ENCODE measurements at places on chromosomes 2 and 18.

- DNase-seq: no peak
Measured at GRCh38 chr18:48197819-48198218, 211.4 kb downstream of the ZBTB7C start.

DNA sequence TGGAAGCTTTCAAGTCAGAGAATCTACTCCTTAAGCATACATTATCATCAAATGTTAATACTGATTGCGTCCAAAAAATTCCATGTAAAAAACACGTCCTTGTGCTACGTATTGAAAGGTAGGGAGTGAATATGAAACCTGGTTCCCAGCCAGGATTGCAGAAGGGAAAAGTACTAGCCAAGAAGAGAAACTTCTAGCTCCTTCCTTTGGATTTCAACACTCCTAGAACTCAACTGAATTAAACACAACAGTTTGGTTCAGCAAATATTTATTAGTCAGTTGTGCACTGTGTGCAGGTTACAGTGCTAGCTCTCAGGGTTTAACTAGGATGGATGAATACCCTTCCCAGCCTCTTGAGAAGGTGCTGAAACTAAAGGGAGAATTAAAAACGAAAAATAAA lies 33.9 kb upstream of the FHL2 start:
- no peak for DNase-seq

DNA sequence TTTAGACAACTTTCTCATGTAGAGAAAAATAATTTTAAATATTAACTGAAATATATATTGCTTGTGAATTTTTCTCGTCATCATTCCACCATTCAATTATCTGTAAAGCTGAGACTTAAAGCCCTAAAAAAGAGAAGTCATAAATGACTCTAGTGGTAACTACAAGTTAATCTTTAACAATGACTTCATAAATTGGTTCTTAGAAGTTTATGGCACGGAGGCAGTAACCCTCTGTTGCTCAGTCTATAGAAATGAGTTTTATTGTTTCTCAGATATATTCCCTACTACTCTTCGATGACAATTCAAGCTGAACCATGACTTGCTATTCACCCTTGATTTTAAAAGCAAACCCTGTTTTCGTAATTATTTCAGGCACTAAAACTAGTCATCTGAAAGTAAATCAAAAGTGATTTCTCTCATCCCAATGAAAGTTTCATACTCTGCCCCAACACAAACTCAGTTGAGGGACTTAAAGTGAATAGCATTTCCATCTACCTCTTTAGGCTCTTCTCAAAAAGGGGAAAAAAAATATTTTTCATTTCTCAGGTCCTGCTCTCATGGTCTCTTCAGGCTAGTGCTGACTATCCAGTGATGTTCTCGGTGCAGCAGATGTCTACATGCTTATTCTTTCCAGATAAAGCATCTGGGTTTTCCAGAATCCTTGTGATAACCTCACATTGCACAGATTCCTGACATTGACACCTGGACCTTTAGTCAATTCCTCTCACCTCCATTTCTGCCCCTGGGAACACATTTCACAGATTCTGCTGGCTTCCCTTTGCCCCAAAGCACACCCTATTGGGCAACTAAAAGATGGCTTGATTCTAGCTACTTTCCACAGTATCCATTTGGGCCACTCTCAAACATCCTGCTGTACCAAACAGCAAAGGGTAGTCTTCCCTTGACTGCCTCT lies 207.8 kb upstream of the LRATD1 start:
- no peak for DNase-seq

- no peak for DNase-seq
Measured at GRCh38 chr2:69499966-69500365, 62.7 kb upstream of the NFU1 start.

DNA sequence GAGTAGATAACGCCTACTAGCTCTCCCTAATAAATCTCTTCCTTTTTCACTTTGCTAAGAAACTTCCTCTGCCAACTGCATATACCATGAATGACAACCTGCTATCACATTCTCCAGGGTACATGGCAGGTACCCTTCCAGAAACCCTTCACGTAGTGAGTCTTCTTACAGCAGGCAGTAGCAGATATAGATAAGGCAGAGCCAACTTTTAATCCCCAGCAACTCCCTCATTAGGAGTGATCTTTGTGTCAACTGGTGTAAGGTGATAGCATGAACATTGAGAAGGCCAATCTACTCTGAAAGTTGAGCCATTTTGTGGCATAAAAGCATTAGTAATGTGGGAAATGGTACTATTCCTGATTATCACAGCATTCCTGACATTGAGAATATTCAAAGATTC lies 5.7 kb upstream of the STK17B start:
- DNase-seq: no peak

GRCh38 chr2:224031358-224031970 lies 7.6 kb downstream of the SERPINE2 start:
- no peak for DNase-seq

GRCh38 chr2:17614174-17614930 lies 73.9 kb downstream of the VSNL1 start:
- DNase-seq: no peak

DNA sequence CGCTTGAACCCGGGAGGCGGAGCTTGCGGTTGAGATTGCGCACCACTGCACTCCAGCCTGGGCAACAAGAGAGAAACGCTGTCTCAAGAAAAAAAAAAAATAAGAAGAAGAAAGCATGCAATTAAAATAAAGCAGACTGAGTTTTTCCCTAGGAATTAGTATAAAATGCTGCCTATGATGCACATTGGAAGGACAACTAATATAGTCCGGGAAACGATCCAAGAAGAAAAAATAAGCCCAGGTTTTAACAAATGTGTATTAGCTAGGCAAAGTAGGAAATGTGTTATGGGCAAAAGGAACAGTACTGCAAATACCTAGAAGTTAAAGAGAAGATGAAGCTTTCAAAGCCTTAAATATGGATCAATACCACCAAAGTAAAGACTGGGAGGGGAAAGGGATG lies 64.0 kb downstream of the SPIRE1 start:
- DNase-seq: no peak

- no peak for DNase-seq
Measured at GRCh38 chr2:674321-674985, 2.8 kb downstream of the TMEM18 start.

DNA sequence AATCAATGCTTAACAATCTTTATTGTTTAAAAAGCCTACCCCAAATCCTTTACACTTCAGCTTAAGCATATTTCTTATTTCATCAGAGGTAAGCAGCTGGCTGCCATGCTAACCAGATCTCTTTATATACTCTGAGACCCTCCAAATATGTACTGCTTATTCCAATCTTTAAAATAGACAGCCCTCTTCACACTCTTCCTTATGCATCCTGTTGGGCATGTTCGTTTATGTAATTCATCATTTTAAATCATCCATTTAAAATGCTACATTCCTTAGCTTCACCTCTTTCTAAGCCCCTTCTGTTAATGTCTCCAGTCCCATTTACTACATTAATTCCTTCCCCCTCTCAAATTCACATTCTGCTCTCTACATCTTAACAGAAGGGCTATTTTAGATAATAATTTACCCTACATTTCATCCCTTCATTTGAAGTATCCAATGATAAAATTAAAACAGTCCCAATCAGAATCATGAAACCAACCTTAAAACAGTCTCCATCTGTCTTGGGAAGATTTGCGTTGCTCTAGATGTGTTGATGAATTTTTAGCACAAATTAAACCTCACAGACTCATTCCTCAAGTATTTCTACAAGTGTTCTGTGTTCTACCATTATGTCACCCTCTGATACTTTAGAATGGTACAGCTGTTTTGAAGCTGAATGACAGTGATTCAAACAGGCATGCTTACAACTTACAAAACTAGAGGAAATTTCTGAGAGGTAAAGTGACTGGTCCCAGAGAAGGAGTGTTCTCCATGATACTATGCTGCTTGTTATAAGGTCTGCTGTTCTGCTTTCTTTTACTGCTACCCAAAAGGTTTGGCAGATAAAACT lies 59.1 kb downstream of the ZNF385B start:
- no peak for DNase-seq

DNA sequence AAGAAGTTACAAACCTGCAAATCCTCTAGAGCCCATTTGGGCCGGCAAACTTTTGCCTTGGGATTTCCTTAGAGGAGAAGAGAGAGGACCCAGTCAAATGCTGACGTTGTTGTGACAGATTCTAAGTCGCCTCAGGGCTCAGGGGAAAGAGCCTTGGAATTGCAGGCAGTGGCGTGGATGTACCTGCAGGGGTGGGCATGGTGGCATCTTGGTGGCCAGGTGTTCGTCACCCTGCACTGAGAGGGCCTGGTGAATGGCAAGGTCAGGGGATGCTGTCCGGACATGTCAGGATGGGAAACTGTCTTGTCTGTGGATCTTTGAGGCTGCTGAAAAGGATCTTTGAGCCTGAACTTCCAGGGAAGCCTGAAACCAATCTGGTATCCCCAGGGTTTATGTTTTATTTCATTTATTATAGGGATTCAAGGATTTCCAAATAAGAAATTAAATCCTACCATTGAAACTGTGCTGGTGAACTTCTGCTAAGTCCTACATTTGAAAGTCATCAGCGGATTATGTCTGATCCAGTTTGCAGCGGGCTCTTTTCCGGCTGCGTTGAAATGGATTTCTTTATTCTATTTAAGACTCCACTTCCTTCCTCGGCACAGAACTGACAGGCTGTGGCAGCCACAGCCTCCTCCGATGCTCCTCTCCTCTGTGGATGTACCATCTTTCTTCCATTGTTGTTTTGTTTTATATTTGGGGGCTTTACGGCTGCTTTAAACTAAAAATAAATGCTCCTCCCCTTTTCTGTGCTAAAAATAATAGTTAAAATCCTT lies 207.6 kb downstream of the AGAP1 start:
- no peak for DNase-seq

- no peak for DNase-seq
Measured at GRCh38 chr2:121297217-121297830, 12.3 kb upstream of the TFCP2L1 start.

GRCh38 chr2:62706721-62707521 lies 1.4 kb downstream of the EHBP1 start:
- no peak for DNase-seq

DNA sequence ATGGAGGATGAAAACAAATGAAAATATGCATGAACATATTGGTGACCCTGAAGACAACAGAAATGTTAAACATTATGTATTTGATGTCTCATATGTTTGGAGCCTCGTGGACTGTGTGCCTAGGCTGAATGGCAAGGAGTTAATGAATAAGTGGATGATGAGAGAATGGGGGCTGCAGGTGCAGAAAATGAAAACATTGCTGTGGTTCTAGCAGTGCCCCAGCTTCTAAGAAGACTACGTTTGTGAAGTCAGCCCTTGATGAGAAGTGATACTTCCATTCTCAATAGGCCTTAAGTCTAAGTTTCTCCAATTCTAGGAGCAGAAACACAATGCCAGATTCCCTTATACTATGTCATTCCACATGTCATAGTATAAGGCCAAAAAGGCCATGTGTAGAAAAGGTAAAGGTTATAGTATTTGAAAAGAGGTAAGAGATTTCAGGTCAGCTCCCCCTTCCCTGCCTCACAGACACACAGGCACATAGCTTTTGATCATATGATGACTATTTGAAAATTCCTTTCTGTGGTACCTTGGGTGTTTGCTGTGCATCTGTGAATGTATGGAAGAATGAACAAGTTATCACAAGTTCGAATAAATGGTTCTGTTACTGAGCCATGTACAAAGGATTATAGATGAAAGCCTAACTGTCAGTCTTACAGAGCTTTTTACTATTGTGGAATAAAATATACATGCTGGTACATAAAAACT lies 280.8 kb downstream of the SETBP1 start:
- no peak for DNase-seq

DNA sequence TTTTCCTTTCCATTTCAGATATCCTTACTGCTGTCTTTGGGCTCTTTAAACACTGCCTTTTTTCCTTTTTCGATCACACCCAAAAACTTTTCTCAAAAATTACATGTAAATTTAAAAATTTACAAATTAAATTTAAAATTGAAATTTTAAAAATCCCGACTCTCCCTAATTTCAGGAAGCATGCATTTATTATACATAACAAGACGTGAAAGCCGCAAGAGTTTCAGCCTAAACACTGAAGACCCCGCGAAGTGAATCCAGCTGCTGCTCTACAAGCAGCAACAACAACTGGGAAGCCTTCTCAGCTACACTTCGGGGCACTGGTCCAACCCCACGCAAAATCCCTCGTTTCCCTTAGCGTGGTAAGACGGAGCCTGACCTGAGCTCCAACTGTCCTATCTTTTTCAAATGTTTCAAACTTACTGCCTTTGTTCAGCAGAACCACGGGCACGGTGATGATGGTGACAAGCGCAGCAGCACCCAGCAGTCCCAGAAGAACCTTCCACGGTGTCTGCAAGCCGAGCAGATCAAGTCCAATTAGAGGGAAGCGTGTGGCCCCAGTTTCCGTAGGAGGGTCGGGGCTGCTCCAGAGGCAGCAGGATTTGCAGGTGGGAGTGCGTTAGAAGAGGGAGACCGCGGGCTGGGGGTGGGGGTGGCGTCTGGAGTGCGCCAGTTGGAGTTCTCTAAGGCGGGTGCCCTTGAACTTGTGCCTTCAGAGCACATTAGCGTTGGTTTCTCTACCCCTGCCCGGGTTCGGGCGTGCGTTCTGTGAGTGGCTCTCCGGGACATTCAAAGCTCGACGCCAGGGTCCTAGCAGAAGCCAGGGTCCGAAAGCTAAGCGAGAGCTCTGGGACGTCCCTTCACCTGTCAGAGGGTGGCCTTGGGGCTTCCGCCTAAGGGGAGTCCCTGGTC lies 783 bp downstream of the DPP4 start:
- DNase-seq: no peak

DNA sequence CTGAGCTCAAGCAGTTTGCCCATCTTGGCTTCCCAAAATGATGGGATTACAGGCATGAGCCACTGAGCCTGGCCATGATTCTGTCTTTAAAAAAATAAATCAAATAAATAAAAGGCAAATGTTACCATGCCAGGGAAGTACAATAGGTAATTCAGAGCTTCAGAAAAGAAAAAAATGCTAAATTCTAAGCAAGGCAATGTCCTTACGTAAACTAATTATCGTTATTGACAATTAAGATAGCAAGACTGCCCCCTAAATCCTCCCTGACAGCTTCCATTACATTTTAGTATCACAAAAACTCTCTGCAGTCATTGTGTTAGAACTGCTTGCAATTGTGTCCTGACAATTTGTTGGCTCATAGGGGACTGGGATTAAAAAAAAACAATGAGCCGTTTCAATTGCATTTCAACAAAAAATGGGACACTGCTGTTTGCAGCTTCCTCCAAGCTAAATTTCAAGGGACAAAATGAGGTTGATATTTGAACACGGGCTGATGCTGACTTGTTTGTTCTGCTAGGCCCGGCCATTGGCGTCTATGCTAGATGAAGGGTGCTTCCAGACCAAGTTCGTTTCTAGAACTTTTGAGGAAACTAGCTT lies 88.9 kb downstream of the MOGAT1 start:
- no peak for DNase-seq

DNA sequence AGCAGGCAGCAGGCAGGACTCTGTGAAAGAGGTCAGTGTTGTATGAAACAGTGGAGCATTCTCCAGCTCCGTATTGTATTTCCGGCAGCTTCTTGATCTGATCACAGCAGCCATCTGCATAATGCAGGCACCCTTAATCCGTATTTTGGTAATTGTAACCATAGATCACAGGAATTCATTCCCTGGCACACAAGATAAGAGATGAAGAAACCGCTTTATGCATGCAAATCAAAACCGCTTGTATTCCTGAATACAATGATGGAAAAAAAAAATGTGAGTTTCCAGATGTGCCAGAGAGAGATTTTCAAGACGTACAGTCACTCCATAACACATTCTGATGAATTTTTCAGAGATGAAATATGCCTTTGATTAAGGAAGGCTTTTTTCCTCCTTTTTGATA lies 221.3 kb downstream of the ACKR3 start:
- no peak for DNase-seq

- DNase-seq: no peak
Measured at GRCh38 chr18:61596296-61596695, 263.1 kb downstream of the CDH20 start.

All from effector memory CD4-positive, alpha-beta T cell (primary cell).